ENCODE measurements at places on chromosomes 2 and 18.

- DNase-seq = no peak
These were observed 838.6 kb downstream of the MBD2 start for GRCh38 chr18:53385889-53386288.

GRCh38 chr2:197258580-197258979 is 52.0 kb downstream of the ANKRD44 start:
- DNase-seq = no peak

DNA sequence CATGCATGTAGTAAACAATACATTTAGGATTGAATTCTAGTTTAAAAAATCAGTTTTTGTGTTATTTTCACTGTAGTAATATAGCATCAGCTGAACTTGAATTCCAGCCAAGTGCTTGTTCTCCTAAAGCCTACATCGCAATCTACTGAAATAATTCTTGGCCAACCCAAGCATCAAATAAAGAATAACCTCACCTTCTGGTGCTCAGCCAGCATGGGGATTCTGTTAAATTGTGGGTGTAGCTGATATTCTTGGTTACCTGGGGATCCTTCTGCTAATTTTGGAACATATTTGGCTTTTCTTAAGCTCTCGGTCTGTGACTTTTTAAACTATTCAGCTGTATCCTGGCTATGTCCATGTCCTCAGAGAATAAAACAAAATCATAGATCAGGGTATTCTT is 248.8 kb downstream of the NRXN1 start:
- no peak for DNase-seq

DNA sequence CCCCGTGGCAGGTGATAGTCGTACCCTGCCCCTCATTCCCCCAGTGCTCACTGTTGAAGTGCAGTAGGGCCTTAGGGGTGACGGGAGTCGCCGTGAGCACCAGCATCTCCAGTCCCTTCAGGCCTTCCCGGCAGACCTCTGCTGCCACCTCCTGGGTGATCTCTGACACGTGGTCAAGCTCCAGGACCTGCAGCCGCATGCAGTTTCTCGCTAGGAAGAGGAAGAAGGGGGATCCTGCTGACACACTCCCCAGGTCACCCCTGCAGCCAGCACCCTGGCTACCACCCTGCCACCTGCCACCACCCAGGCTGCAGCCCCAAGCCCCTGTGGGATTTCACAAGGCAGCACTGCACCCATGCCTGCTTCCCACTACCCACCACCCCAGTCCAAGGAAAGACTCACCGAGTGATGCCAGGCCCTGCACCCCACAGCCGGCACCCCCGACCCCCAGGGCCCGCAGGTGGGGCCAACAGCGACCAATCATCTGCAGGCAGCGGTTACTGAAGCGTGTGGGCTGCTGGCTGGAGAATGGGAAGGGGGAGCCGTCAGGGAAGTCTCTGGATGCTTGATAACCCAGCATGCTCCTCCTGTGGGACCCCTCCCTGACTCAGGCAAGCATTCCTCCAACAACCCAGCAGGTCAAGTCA is 23.8 kb downstream of the FBXO41 start:
- DNase-seq = no peak

DNA sequence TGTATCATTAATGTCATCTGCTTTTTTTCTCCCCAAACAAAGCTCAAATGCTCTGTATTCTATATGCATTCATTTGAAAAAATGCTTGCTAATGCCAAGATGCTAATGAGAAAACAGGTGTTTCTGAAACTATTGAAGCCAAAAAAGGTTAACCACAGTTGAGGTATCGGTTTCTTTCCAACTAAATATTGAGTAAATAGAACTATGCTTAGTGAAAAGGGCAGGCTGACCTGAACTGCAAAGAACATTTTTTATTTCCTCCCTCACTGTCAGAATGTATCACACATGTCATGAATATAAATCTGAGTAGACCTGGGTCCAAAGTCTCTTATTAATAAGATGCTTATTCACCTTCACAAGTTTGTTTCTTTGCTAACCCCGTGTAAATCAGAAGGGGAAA is 866.6 kb downstream of the CPS1 start:
- no peak for DNase-seq

DNA sequence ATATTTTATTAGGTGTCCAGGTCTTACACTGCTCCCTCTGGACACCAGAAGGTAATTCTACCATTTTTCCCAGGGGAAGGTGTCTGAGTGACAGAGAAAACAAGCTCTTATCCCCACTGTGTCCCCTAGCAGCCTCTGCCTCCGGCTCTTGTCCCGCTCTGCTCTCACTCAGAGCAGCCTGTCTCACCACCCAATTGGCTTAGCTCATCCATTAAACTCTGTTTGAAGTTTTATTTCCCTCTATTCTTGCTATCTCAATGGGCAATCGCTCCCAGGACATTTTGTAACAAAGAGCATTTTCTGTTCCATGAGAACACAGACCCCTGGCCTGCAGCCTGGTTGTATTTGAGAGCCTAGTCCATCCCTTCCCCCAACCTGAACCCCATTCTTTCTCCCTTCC is 90.6 kb upstream of the LDAH start:
- no peak for DNase-seq

GRCh38 chr2:48933828-48934497 is 178.4 kb upstream of the LHCGR start:
- no peak for DNase-seq

DNA sequence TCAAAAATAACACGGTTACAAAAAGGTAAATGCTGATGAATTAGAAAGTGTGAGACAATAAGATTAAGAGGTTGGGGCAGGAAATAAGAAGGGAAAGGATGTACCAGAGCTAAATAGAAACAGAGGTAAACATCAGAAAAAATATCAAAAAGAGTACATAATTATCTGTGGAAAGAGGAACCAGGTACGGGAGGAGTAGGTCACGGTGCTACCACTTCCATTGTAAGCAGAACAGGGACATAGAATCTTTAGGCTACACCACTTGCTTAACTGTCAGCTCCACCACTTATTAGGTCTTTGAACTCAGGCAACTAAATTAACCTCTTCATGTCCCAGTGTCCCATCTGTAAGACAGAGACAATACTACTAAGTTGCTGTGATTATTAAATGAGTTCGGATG is 350.3 kb downstream of the LRATD1 start:
- DNase-seq = no peak

DNA sequence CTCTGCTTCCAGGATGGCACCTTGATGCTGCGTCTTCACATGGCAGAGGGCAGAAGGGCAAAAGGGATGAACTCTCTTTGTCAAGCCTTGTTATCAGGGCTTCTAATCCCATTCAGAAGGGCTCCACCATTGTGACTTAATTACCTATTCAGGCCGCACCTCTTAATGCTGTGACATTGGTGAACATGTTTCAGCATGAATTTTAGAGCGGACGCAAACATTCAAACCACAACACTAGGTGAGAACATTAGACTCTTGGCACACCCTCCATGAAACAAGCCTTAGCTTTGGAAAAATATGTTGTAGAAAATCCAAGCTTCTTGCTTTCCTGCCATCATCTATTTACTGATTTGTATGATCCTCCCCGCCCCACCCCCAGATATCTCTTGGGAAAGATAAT is 17.9 kb downstream of the DAW1 start:
- DNase-seq = no peak

DNA sequence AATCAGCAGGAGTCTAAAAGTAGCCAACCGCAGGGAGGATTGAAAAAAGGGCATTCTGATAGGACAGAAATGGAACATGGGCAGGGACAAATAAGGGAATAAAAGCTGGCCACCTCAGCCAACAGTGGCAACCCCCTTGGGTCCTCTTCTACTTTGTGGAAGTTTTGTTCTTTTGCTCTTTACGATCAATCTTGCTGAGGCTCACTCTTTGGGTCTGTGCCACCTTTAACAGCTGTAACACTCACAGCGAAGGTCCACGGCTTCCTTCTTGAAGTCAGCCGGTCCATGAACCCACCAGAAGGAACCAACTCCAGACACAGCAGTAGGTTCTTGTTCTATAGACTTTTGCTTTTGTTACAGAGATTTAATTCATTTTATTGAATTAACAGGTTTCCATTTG is 285.4 kb upstream of the CDH20 start:
- DNase-seq = no peak

DNA sequence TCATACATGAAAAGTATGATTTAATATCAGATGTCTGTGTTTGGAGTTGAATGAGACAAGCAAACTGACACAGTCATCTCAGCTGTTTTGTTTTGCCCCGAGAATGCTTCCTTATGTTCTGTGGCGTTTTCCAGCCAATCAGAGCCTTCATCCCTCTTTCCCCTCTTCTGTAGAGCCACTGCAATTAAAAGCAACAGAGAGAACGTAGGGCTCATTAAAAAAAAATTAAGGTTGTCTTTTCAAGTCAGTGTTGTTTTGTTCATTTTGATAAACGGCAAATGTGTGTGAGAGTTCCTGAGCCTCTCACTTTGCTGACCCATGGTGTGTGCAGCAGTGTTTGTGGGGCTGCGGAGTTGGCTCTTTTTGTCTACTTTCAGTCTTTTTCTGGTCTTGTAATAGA is 216.0 kb downstream of the FHOD3 start:
- no peak for DNase-seq

DNA sequence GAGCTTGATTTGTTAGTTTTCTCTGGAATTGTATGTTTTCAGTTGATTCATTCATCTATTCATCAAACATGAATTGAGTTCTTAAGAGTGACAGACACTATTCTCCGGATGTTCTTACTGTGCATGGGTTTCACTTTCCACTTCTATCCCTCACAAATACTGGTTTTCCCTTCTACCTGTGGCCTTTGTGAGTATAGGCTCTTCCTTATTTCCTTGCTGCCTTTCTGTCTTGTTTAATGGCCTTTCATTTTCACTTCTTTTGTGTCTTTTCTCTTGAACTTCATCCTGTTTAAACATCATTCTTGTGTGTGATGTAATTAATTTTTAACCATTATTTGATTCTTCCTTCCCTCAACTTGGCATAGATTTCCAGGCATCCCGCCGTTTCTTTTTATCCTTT is 90.7 kb downstream of the CRIM1 start:
- DNase-seq = no peak

DNA sequence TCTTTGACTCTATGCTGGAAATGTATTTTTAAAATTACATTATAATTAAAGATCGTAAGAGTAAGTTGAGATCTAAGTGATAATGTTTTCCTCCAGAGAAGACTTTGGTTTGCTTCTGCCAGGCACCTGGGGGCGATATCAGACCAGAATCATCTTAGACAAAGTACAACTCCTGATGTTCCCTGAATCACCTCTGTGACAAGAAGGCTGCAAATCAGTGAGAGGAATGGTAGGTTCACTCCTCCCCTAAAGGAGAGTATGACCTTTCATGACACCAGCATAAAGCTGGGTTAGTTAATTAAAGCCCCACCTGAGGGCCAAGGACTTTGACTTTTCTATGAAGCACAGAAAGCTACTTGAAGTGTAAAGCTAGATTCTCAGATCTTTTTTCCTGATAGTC is 114.4 kb upstream of the DTNA start:
- DNase-seq = peak; percentile 35

DNA sequence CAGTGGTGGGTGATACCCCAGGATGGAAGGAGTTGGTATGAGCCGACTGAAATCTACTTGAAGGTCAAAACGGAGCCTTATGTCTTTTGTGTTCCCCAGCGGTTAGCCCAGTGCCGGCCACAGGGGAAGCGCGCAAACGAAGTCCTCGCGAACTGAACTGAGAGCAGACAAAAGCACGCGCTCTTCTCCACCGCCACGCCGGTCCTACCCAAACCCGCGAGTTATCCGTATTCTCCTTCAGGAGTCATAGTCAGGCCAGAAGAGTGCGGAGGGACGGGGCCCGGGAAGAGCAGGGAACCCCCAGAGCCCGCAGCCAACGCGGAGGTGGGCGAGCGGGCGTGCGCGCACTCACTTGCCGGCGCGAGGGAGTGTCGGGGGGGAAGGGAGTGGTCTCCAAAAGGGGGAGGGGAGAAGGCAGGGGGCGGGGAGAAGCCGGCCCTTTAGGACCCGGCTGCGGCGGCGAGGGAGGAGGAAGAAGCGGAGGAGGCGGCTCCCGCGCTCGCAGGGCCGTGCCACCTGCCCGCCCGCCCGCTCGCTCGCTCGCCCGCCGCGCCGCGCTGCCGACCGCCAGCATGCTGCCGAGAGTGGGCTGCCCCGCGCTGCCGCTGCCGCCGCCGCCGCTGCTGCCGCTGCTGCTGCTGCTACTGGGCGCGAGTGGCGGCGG is at the start of gene IGFBP2:
Gene IGFBP2, plus strand, starts transcription at position 469 of the 664 bp plus-strand sequence. Its CDS starts 104 bp downstream, at position 573.
- DNase-seq = peak; percentile 67

- DNase-seq = no peak
These were observed 83.0 kb upstream of the RAB6C start for GRCh38 chr2:129896226-129897100.

DNA sequence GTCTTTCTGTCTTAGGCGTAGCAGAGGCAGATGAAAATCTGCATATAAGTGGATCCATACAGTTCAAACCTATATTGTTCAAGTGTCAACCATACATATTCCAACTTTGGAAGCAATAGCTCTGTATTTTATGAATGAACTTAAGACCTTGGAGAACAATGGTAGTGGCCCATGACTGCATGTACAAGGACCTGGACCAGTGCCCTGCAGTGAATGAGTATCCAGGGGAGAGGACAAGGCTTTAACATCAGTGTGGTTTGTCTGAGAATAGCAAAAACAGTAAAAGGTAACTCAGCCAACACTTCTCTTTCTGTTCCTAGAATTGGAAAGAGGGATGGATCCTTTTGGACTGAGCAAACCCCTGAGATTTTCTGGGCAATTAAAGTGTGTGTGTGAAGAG is 230.8 kb upstream of the LINC00305 start:
- DNase-seq = no peak

DNA sequence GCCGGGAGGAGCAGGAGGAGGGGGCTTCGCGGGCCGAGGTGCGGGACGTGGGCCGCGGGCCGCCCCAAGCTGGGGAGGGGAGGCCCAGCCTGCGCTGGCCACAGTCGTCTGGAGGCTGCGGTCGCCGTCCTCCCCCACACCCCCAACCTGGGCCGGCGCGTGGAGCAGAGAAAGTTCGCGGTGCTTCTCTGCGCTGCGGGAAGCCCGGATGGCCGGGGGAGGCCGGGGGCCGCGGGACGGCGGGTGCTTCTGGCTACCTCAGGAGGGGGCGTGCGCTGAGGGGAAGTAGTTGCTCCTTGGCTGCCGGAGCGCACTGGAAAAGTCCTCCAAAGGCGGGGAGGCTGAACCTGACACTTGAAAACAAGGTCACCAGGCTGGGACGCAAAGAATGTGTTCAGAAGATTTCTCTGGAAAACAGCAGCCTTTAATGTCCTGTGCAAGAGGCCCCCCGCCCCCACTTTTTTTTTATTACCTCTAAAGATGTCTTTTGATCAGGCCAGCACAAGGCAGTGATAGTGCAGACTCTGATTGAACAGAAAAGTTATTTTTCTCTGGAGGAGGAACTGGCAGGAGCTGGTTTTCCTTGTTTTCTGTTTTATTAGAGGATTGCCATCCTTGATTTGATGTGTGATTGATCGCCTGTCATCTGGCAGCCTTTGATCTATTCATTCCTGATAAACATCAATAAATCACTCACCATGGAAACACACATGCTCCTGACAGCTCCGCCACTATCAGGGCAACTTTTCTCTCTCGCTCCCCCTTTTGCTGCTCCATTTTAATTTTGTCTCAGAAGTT is 1.6 kb downstream of the TSHZ1 start:
- no peak for DNase-seq

All from NCI-H1092 (cell line).